ENCODE measurements at places on chromosomes 2 and 18. TPM values are rescaled to one million over a fixed set of nuclear protein-coding genes. Genes with fewer than 3 reads are reported as not detected.
A peak's percentile ranks its signal among the peaks of the same experiment; 100 is the strongest.

- no peaks in the 10 kb centered on the region for H3K36me3 ChIP-seq
- no peak overlapping the region for H3K4me3 ChIP-seq
- H3K27ac ChIP-seq, result no peak overlapping the region
- no peaks in the 10 kb centered on the region for H3K27me3 ChIP-seq
- no peak for DNase-seq
These were observed 653.0 kb downstream of the RNF144A start for GRCh38 chr2:7570247-7570646.

GRCh38 chr2:52429171-52429570 lies 1338.4 kb upstream of the CHAC2 start:
- no peaks in the 10 kb centered on the region for H3K36me3 ChIP-seq
- DNase-seq, result no peak
- no peaks in the 10 kb centered on the region for H3K27me3 ChIP-seq
- no peak overlapping the region for H3K27ac ChIP-seq

GRCh38 chr2:160363055-160363454 lies 130.6 kb downstream of the RBMS1 start:
- peaks cover 49% of the 10 kb centered on the region for H3K4me1 ChIP-seq
- no peak for DNase-seq
- no peak overlapping the region for H3K4me3 ChIP-seq
- no peaks in the 10 kb centered on the region for H3K36me3 ChIP-seq
- H3K27ac ChIP-seq, result no peak overlapping the region

DNA sequence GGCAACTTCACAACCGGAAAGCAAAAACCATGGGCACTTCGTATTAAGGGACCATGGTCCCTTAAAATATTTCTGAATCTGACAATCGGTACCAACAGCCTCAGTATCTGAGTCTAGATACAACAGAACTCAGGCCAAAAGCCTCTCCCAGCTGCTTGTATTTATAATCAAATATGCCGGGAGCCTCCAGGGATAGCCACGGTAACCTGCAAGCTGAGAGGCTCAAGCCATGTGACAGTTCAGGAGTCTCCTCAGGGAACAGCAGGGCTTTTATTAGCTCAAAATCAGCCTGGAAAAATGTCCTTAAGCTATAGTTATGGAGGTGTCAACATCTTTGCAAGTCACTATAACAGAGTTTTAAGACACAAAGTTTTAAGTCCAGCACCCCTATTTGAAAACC lies 352.8 kb upstream of the GYPC start:
- H3K27me3 ChIP-seq, result no peaks in the 10 kb centered on the region
- no peak overlapping the region for H3K4me3 ChIP-seq
- no peaks in the 10 kb centered on the region for H3K36me3 ChIP-seq
- DNase-seq, result no peak
- H3K27ac ChIP-seq, result no peak overlapping the region

FER1L5 gene
- total RNA-seq, result 0.60 TPM

GRCh38 chr2:176813621-176814049 lies 399.0 kb upstream of the HNRNPA3 start:
- DNase-seq, result no peak
- no peaks in the 10 kb centered on the region for H3K36me3 ChIP-seq
- H3K27ac ChIP-seq, result no peak overlapping the region

- no peaks in the 10 kb centered on the region for H3K36me3 ChIP-seq
- no peak overlapping the region for H3K4me3 ChIP-seq
These were observed 146.5 kb downstream of the SH3BP4 start for GRCh38 chr2:235098269-235098668.

CMPK2 gene
- total RNA-seq, result 5.7 TPM

GRCh38 chr2:177606636-177607035 lies 214.1 kb downstream of the AGPS start:
- DNase-seq, result no peak
- H3K27me3 ChIP-seq, result no peaks in the 10 kb centered on the region
- no peaks in the 10 kb centered on the region for H3K36me3 ChIP-seq
- H3K27ac ChIP-seq, result peak overlapping the region; percentile 44
- no peaks in the 10 kb centered on the region for H3K4me1 ChIP-seq

DNA sequence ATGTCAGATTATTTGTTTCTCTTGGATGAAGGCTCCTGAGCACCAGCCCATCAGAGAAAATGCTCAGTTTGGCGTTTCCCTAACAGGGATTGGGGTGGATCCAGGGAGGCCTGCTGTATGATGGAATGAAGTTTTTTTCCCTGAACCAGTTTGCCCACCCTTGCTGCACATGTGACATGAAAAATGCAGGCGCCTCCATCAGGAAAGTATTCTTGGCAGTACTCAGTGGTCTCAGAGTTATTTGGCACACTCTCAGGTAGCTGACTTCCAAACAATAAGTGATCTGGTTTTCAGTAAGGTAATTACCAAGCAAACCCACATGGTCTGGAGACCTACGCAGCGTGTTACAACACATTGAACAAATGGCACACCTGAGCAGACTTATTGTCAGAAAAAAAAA lies 254.9 kb downstream of the PAX3 start:
- H3K4me1 ChIP-seq, result no peaks in the 10 kb centered on the region
- no peak overlapping the region for H3K4me3 ChIP-seq
- no peak for DNase-seq
- H3K27me3 ChIP-seq, result no peaks in the 10 kb centered on the region
- H3K36me3 ChIP-seq, result no peaks in the 10 kb centered on the region

Data from tibial nerve (tissue), 4 donors.